CD4-positive, alpha-beta T cell treated with Interleukin-4 for 4 hours (primary cell): ENCODE measurements at places on chromosomes 6 and 20.

DNA sequence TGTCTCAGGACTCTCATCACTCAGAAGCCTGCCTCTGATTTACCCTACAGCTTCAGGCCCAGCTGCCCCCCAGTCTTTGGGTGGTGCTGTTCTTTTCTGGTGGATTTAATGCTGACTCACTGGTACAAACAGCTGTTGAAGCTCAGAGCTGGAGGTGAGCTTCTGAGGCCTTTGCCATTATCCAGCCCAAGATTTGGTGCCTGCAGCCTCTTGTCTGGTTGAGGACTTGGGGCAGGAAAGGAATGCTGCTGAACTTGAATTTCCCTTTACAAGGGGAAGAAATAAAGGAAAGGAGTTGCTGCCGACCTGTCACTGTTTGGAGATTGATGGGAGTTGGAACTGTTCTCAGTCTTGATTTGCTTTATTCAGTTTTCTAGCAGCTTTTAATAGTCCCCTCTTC, 19.8 kb downstream of the ABCF1 start:
- DNase-seq, result no peak

DNA sequence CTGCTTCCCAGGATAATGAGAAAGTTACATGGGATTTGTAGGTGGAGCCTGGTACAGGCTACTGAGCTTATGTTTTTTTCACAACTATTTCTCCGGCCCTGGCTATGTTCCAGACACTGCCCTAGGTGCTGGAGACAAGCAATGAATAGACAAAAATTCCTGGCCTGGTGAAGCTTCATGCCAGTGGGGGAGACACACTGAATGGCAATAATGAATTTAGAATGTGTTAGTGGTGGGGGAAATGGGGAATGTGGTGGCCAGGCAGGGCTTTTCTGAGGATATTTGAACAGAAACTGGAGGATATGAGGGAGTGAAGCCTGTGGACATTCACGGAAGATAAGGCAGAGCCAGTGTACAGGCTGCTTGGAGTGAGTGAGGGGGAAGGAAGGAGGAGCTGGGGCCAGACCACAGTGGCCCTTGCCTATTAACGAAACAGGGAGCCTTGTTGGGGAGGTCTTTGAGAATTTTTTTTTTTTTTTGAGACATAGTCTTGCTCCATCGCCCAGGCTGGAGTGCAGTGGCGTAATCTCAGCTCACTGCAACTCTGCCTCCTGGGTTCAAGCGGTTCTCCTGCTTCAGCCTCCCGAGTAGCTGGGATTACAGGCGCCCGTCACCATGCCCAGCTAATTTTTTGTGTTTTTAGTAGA, 6.6 kb downstream of the FOXS1 start:
- no peak for DNase-seq

DNA sequence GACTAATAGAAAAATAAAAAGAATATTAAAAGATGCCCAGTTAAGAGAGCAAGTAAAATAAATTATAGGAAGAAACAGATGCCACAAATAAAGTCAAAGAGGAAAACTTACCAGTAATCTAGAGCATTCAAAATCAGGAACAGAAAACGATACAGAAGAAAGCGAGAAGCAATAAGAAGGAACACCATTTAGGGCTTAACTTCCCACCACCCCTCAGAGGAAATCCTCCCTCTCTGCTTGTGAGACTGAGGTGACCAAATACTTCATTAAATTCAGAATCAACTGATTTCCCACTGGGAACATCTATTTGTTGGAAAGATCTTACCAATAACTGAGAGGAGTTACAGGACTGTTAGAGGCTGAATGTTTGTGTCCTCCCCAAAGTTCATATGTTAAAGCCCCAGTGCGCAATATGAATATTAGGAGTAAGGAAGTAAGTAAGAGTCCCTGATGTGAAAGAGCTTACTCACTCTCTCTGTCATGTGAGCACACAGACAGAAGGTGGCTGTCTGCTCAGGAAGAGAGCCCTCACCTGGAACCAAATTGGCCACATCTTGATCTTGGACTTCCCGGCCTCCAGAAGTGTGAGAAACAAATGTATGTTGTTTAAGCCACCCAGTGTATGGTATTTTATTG, 19.5 kb downstream of the KATNA1 start:
- no peak for DNase-seq

DNA sequence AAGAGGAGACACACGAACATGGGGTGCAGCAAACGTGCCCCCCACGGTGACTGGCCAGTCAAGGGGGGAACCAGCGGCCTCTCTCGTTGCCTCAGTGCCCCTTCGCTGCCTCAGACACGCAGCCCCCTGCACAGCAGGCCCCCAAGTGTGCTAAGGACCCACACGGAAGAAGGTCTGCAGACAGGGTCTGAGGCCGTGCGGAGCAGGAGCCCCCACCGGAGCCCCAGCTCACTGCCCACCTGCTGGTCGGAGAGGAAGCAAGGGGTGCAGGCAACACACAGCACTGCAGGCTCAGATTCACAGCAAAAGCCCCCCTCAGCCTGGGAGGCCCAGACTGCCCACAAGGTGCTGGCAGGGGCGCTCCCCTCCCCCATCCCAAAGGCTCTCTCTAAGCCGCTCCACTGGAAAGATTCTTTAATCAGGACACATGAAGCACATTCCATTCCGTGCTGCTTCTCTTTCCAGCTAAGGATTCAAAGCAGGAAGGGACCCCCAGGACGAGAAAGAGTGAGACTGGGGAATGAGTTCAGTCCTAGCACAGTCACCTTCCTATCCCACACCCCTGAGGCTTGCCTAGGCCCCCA, 105.1 kb downstream of the SLC23A2 start:
- DNase-seq, result no peak

DNA sequence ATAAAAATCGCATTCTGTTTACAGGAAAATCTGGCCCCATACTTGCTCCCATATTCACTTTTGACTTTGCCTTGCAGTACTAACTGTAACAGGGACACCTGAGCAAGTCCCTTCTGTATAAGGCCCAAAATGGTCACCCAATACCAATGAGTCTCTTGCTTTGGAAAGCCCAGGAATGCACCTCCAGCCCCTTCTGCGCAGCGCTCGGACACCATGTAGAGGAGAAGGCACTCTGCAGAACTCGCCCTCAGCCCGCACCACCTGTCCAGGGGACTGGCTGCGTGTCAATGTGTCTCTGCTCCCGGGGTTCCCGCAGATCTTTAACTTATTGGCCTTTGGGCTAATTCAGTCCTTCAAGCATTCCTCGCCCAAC, 746 bp upstream of the PRND start:
- DNase-seq, result no peak

GRCh38 chr6:38646166-38646878, 6.6 kb upstream of the BTBD9 start:
- DNase-seq, result no peak

GRCh38 chr6:163643866-163644265, 229.3 kb downstream of the QKI start:
- DNase-seq, result no peak

- no peak for DNase-seq
Measured at GRCh38 chr6:129923530-129924250, 62.6 kb upstream of the TMEM244 start.
